Lung microvascular endothelial cell (primary cell): ENCODE measurements at places on chromosomes 12 and 14. TPM values are rescaled to one million over a fixed set of nuclear protein-coding genes. Genes with fewer than 3 reads are reported as not detected.
A peak's percentile ranks its signal among the peaks of the same experiment; 100 is the strongest.

The CKAP4 gene
- total RNA-seq, result 35.9 and 41.0 TPM in 2 replicates

DNA sequence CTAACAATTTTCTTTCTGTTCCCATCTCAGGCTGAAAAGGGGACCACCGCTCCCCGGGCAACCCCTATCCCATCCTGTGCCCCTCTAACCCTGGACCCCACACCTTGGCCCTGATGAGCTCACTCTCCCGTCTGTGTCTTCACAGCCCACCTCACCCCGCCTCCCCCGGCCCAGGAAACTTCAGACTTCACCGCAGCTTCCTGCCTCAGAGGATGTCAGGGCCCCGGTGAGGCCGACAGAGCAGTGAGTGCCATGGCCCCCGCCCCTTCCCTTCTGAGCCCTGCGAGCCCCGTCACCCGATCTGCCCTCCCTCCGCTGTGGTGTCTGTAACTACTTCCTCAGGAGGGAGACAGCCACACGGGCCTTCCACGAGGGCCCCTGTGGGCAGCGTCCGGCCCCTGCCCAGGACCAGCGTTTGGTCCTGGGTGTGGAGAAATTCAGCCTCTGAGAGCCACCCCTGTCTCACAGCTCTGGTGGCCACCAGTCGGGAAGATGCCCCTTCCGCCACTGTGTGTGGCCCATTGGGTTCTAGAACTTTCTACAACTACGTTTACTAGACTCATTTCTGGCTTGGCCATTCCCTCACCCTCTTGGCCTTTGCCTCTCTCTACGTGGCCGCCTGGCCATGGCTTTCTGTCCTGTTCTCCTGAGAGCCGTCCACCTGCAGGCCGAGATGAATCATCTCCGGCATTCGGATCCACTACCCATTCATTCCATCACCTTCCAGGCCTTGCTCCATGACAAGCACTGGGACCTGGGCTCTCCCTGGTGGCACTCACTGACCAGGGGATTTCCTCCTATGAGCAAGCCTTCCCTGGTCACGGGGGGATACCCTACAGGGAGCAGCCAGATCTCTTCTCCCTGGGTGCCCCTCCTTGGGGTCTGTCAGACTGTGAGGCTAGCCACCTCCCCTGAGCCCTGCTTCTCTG is 3.4 kb downstream of the RHOF start:
- peak; percentile 87 for DNase-seq

DNA sequence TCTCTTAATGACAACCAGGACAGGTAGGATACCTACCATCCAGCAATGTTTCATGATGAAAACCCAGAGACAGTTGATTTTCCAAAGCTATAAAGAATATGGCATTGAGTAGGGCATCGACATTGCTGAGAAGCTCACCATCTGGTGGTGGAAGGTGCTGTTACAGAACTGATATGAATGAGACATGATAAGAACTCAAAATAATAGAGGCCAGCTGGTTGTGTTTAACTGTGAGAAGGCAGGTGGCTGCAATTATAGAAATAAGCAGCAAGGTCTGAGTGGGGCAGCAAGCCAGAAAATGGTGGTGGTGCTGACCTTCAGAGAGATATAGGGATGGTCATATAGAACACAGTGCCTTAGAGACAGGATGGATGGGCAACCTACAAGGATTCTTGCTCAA is 449.7 kb downstream of the BTG1 start:
- no peak for DNase-seq

- DNase-seq, result no peak
Observed at GRCh38 chr14:91175291-91176201, 61.7 kb downstream of the DGLUCY start.

GRCh38 chr12:60197589-60197988 is 601.8 kb downstream of the SLC16A7 start:
- no peak for DNase-seq

GRCh38 chr14:57080691-57081090 is 188.0 kb downstream of the EXOC5 start:
- no peak for DNase-seq
